Effector memory CD4-positive, alpha-beta T cell (primary cell): ENCODE measurements at places on chromosomes 7 and 10.
A peak's percentile ranks its signal among the peaks of the same experiment; 100 is the strongest.

- no peak for DNase-seq
Measured at GRCh38 chr10:693506-693905, 4.0 kb upstream of the DIP2C start.

DNA sequence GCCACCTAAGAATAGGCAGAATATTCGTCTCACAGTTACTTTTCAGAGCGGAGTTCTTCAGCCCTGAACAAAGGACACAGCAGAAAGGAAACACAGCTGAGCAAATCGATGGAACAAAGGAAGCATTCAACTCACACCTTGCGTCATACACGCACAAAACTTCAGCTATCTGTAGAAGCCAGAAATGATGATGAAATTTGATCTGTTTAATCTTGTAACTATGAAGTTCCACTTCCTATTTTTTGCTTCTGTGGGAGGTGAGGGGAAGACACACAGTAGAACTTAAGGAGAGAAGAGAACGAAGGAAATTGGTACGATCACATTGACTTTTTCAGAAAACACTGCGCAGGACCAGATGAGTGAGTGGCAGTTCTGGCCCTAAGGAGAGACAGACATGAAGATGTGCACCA is 26.2 kb downstream of the FAM171A1 start:
- DNase-seq = no peak

- DNase-seq = no peak
Measured at GRCh38 chr10:131081376-131081775, 230.1 kb downstream of the TCERG1L start.

- no peak for DNase-seq
Measured at GRCh38 chr7:36971515-36972139, 247.3 kb upstream of the AOAH start.

DNA sequence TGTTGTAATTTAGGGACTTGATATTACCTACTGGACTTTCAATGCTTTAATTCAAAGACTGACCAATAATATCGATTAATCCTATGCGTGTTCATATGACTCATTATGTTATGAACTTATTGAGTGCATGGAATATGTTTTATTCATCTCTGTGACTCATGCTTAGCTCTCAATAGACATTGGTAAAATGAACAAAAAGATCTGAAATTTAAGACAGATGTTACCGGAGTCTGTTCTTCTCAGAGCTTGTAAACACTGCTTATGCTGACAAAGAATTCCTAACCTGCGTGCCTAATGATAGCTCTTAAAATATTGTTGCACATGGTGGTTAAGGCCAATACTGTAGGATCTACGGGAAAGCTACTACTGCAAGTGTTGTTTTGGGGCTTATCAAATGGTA is 131.5 kb upstream of the ACBD5 start:
- no peak for DNase-seq

DNA sequence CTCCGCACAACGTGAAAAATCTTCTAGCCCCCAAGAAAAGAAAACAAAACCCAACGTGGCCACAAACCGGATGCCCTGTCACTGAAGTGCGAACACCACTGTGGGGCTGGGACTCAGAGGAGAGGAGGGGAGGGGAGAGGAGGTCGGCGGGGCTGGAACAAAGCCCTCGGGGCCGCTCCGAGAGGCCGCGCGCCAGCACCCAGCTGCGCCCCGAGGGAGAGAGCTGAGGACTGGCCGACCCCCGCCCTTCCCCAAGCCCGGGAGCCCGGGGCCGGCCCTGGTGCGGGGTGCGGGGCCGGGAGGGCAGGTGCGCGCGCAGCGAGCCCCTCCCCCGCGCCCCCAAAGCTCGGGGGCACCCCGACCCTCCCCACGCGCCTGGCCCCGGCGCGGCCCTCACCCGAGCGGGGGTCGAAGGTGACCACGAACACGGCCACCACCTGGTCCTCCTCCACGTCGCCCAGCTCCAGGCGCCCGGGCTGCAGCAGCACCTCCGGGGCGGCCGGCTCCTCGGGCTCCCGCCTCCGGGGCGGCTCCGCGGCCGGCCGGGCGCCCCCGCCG is 398 bp downstream of the DENND11 start:
- peak; percentile 65 for DNase-seq

GRCh38 chr7:155858521-155859061 is 46.3 kb upstream of the SHH start:
- no peak for DNase-seq

DNA sequence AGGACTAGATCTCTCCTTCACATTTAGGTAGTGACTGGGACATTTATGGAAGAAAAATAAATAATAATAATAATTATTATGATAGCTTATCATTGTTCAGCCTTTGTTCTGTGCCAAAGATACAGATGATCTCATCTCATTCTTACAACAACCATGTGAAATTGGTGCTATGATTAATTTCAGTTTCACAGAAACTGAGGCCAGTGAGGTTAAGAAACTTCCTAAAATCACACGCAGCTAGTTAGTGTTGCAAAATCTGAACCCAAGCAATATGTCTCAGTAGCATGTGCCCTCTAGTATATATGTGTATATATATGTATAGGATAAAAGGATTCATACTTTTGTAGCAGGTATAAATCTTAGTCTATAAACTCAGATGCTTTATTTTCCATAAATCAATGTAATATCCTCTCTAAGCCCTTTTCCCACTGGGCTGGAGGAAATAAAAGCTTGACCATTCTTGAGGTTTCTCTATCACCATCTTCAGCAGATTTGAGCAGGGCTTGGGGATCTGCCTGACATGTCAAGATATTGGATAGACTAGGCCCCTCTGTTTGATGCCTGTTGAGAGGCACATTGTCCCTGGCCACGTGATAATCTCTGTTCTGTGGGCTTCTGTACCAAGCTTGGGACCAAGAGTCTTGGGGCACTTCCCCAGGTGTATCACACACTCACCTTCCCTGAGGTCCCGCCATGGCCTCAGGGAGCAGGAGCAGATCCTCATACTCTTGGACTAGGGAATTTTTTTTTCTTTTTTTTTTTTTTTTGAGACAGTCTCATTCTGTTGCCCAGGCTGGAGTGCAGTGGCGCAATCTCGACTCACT is 172.6 kb upstream of the NRP1 start:
- no peak for DNase-seq

GRCh38 chr7:33554046-33554445 is 351.3 kb upstream of the BMPER start:
- no peak for DNase-seq

DNA sequence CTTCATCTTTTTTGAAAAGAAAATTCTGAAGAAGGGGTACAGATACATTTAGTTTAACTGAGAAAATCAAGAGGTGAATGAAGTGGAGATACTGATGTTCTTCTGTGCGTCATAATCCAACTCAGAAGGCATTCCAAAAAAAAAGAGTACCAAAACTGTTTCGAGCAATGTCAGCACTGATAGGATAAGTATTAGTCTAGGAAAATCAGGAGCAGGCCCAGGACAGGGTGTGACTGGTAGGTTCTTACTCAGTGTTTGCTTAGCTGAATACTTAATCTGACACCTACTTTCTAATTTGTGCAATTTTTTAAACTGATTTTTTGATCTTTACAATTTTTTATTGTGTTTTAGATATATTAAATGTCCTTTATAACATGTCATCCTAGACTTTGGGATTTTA is 4.3 kb downstream of the BZW2 start:
- DNase-seq = no peak

DNA sequence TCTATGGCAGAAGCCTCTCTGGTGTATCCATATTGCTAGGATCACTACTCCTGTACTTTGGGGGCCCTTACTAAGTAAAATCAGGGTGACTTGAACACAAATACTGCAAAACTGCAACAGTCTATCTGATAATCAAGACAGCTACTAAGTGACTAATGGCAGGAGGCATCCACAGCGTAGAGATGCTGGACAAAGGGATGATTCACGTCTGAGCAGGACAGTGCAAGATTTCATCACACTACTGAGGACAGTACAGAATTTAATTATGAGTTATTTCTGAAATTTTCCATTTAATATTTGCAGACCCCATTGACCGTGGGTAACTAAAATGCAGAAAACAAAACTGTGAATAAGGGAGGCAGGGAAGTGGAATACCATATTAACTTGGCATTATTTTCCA is 10.4 kb downstream of the CUL2 start:
- DNase-seq = no peak

- no peak for DNase-seq
Measured at GRCh38 chr10:119197921-119198320, 9.4 kb upstream of the GRK5 start.

DNA sequence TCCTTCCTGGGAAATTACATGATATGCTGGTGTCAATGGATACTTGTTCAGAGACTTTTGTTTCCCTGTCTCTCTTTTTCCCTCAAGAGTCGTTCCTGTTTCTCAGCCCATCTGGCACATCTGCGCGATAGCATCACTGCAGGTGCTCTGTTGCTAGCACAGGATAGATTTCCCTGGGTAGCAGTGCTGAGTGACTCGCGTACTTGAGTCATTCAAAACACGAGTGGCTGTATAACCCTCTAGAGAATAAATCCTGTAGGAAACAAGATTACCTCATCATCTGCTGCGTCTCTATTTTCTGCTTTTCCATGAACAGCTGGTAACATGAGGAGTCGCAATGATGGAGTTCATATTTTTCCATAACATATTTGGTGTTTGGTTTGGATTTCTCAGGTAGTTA is 452.0 kb upstream of the FZD8 start:
- no peak for DNase-seq

- DNase-seq = no peak
Measured at GRCh38 chr7:21429786-21430574, 2.1 kb downstream of the SP4 start.

DNA sequence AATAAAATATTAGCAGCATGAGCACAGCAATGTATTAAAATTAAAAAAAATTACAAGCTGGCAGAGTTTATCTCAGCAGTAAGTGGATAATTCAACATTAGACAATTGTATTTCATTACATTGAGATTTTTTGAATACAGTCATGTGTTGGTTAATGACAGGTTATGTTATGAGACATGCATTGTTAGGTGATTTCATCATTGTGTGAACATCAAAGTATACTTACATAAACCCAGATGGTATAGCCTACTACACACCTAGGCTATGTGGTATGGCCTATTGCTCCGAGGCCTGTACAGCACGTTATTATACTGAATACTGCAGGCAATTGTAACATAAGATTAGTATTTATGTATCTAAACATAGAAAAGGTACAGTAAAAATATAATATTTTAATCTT is 29.7 kb downstream of the CCDC6 start:
- no peak for DNase-seq

DNA sequence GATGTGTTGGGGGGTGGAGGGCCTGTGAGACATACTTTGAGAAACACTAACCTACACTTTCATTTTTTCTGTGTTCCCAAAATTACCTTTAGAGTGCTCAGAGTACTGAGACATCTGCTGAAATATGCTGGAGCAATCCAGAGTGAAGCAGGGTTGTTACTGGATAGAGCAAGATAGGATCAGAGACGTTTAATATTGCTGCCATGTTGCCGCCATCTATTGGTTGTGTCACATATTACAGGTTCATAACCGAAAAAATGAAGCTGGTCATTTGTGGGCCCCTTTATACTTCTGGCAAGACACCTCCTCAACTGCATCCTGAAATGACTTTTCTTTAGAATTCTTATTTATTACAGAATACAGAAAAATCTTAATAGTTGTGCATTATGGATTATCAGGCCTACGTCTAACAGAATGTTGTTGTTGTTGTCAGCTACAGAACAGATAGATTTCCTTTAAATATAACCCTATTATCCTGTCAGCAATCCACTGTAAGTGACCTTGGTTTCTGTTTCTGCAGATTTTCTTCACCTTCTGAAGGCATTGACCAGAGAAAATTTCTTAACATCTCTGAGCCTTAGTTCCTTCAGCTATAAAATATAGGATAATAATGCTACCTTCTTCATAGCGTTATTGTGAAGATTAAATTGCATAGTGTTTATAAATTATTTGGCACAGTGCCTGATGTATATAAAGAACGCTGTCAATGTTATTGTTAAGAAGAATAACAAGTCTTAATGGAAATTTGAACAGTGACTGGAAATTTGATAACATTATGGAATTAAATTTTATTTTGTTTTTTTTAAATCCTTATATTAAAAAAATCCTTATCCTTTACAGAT is 16.2 kb upstream of the DLD start:
- DNase-seq = no peak

DNA sequence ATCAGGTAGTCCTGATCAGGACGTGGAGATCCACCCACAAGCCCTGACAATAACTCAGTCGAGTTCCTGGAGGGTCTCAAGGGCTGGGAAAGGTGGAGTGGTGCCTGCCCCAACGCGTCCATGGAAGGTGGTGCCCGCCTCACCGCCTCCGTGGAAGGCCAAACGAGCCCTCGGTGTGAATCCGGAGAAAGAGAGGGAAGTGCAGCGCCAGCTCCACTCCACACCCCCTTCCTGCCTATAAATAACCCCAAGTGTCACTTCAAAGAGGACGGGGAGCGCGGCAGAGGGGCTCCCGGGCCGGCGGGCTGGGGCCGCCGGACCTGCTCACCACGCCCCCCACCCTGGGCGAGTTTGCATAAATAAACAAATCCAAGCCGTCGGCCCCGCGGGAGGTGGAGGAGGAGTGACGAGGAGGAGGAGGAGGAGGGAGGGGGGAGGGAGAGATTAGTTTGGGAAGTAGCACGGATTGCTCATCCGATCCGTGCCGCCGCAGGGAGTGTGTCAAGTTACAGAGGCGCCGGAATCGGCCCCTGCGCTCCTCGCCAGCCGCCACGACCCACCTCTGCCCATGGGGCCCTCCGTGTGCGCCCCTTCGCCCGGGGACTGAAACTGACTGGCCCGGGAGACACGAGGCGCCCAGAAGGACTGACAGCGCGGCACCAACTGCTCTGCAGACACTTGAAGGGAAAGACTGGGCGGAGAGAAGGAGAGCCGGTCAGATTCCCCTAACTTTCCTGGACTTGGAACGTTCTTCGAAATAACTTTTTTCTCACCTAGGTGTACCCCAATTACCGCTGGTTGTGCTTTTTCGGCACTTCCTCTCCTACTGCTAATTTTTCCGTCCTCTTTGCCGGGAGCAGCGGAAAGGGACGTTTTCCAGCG is at the start of gene COL13A1:
COL13A1 (plus strand) TSS at position 473 of the 882 bp plus-strand sequence. CDS start 518 bp downstream, outside the sequence.
- no peak for DNase-seq

DNA sequence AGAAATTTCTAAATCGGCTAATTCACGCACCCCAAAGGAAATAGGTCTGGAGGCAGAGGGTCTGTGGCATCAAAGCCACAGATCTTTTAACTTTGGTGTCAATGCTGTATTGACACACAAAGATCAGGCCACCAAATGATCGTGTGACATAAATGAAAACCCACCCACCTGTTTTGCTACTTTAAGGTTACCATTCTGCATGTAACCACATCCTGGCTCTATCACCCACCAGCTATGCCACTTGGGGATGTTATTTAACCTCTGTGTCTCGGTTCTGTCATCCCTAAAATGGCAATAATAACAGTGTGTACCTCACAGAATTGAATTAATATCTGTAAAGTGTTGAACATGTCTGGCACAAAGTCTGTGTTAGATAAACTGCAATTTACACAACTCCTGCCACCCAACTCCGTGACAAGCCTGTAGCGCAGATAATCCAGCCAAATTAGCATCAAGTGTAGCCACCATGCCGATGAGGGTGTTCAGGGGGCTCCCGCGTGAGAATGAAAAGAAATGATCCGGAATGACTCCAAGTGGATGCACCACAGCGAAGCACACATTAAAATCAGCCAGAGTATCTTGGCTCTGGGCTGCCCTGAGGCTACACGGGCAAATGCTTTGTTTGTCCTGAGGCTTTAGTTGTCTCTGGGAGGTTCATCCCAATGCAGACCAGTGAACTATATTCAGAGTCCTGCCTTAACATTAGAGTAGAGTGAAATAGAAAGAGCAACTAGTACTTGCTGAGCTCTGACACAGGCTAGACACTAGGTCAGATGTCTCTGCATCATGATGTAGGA is 158.4 kb upstream of the NEBL start:
- DNase-seq = no peak
